ENCODE measurements at places on chromosomes 3 and 15.

DNA sequence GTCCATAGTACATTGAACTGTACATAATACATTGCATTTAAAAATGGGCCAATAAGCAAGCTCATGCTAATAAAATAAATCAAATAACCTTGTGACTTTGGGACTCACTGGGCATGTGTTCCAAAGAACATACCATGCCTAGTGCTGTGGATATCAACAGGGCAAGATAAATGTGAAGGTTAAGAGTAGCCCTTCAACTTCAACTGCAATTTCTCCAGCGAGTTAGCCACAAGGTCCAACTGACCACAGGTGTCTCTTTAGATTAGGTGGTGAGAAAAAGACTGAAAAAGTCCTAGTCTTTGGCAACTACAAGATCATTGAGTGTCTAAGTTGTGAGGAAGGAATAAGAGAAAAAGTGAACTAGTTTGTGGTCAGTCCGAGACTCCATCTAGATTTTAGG lies 78.3 kb upstream of the ATP11B start:
- no peak for DNase-seq

DNA sequence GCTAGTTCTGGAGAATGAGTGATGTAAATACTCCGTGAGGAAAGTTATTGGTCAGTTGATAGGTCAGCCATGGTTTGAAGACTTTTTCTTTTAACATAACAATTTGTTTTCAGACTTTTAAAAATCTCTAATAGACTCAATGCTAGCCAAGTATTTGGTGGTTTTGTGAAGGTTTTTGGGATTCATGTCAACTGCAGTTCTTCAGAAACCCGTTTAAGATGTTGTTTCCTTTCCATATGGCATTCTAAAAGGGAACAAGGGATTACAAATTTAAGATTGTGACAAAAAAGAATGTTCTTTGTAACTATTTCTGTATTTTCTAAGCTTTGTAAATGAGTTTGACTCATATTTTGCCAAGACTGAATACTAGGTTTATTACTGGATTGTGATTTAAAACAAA lies 281.7 kb upstream of the COL8A1 start:
- DNase-seq = no peak

DNA sequence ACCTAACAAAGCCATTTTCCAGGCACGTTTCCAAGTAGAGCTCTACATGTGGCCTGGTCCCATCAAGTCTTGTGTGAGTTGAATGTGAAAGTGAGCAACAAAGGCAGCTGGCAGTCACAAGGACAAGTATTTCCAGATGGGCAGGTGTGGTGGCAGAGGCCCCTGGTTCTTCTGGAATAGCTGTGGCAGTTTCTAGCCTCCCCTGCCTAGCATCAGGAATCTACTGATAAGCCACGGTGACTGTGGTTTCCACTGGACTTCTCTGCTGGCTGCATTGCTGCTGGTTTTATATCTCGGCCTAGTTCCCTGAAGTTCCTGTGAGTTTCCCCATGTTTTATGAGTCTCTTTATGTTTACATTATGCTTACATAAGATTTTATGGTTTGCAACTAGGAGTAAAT lies 117.7 kb downstream of the GOLIM4 start:
- DNase-seq = no peak

DNA sequence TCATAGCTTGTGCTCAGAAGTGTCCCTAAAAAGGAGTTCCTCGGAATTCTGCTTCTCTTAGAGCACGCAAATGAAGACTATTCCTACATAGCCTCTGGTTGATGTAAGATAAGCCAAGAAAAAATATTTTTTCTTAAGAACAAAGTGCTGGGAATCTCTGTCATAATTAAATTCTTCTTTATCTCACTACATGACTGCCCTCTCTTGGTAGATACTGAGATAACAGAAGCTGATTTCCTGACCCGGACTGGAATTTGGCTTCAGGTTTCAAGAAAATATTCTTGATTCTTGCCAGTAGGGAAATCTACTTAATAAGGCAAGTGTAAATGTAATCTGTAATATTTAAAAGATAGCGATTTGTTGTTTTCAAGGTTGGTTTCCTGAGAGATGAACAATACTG lies 31.3 kb upstream of the SETMAR start:
- no peak for DNase-seq

- DNase-seq = no peak
These were observed 13.6 kb downstream of the IGDCC4 start for GRCh38 chr15:65409036-65409631.

GRCh38 chr15:75712668-75713337 lies at the start of gene CSPG4:
CSPG4 (minus strand) TSS chr15:75712848; CDS start chr15:75712755, 93 bp downstream.
- no peak for DNase-seq

Measured in activated effector memory CD4-positive, alpha-beta T cell treated with anti-CD3 and anti-CD28 coated beads, Interleukin-2, amount 50 U/mL, for 16 hours (primary cell).